ENCODE measurements at places on chromosomes 7 and 10. TPM values are rescaled to one million over a fixed set of nuclear protein-coding genes. Genes with fewer than 3 reads are reported as not detected.

Gene TDRD1
- total RNA-seq, result 0.16 TPM

Gene CALCR
- total RNA-seq, result not detected

Gene SORBS1
- total RNA-seq, result 0.66 TPM

Gene RNF32
- 2.3 TPM for total RNA-seq

Gene ODAD2
- total RNA-seq, result not detected

Gene ANXA8
- total RNA-seq, result not detected

Gene MBL2
- total RNA-seq, result not detected

Gene ITIH5
- total RNA-seq, result not detected

Gene CCDC172
- not detected for total RNA-seq

Gene TEX36
- total RNA-seq, result not detected

Gene CYP3A4
- not detected for total RNA-seq

Gene CPN1
- not detected for total RNA-seq

Gene AGR2
- not detected for total RNA-seq

Gene C10orf95
- total RNA-seq, result 0.33 TPM

Gene LRRC27
- 2.3 TPM for total RNA-seq

Gene POLR2J2
- 20.2 TPM for total RNA-seq

Gene CCAR1
- total RNA-seq, result 95.2 TPM

Gene TMEM229A
- total RNA-seq, result not detected

Gene MICU1
- total RNA-seq, result 36.1 TPM

Gene NCF1
- total RNA-seq, result not detected

Gene HK1
- 185 TPM for total RNA-seq

Gene GTPBP4
- total RNA-seq, result 194 TPM

Gene TAF5
- 12.1 TPM for total RNA-seq

Gene PNLIP
- total RNA-seq, result not detected

Gene NXPH1
- total RNA-seq, result not detected

Gene GATA3
- total RNA-seq, result 79.7 TPM

All from activated CD4-positive, alpha-beta T cell treated with anti-CD3 and anti-CD28 coated beads, Interleukin-2, amount 10 ng/mL, durations not matched to agents 24 days and 14 days (primary cell).